ENCODE measurements at places on chromosomes 3 and 15.

DNA sequence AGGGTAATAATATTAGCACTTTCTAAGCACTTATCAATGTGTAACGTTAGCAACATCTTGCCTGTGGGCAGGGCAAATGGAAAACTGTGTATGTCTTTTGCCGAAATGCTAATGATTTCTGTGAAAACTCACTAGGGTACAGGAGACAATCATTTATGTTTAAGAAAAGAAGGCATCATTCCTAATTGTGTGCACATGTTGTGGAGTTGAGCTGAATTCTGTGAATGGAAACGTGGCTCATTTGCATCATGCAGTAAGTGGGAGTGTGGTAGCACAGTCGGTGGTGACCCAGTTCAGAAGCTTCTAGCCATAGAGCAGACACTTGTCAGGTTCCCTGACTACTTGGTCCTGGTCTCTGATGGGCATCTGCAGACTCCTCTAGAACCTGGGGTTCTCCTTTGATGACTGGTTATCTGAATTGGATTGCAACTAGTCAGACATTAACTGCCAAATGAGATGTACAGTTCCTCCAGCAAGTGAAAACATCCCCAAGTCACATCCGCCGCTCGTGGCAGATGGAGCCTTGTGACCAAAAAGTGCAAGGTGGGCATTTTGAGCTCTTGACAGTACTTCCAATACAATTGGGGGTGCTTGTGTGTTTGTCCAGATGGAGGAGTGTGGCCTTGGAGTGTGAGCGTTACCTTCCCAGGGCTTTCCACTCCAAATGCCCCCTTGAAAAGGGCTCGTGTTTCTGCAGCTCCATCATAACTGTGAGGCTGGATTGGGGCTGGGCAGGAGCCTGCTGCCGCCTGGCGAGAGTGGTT is 21.5 kb downstream of the MRPS25 start:
- DNase-seq = no peak

- no peak for DNase-seq
Measured at GRCh38 chr15:74855857-74856256, 12.9 kb upstream of the ULK3 start.

- no peak for DNase-seq
Measured at GRCh38 chr15:95326431-95327182, 1003.9 kb upstream of the NR2F2 start.

DNA sequence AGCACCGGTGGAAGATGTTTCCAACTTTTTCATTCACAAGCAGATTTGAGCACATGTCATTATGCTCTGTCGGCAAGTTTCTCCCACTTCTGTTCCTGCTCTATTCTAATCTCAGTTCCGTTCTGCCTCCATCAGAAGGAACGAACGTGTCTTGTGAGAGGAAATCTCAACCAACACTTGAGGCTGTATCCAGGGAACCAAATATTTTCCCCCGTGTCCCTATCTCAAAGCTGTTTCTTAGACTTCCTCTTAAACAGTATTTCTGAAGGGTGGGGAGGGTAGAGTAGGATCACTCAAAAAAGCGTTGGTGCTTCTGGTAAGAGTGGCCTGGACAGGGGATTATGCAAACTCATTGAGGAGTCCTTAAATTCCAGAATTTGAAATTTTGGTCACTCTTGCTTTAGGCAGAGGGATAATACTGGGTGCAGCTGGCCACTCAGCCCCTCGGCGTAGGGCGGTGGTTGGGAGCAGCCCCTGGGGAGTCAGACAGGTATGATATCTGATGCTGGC is 54.9 kb downstream of the FRMD4B start:
- no peak for DNase-seq

Measured in CD4-positive, alpha-beta T cell treated with Interleukin-6 at 100 ng/mL for 8 hours (primary cell).